ENCODE measurements at places on chromosomes 5 and 9.

- DNase-seq, result no peak
Measured at GRCh38 chr9:38211002-38211401, 142.0 kb upstream of the SHB start.

DNA sequence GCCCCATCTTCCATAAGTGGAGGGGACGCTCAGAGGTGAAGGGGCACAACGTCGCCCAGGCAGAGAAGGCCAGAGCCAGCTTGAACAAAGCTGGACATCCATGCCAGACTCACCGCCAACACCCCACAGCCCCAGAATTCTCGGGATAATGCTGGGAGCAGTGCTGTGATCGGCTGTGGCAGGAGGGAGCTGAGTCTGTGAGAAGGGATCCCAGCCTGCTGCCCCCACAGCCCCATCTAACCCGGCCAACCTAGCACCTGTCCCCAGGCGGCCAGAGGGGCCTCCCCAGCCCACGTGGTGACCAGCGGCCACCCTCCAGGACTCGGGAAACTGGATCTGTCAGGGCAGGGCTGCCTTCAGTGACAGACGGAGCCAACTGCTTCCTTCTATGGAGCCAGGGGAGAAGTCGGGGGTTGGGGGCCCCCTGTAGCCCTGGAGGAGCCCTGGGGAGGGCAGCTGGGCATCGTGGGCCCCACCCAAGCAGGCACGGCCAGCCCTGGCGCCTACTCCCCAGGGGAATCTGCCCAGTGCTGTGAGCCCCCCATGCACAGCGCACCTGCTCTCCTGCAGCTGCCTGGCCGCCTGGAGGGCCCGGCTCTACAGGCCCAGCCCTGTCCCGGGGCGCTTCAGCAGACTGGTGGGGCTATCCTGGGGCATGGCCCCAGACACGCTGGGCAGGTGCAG, 6.0 kb downstream of the BRD3 start:
- DNase-seq, result no peak

- no peak for DNase-seq
Measured at GRCh38 chr9:124174433-124174832, 83.3 kb upstream of the NEK6 start.

DNA sequence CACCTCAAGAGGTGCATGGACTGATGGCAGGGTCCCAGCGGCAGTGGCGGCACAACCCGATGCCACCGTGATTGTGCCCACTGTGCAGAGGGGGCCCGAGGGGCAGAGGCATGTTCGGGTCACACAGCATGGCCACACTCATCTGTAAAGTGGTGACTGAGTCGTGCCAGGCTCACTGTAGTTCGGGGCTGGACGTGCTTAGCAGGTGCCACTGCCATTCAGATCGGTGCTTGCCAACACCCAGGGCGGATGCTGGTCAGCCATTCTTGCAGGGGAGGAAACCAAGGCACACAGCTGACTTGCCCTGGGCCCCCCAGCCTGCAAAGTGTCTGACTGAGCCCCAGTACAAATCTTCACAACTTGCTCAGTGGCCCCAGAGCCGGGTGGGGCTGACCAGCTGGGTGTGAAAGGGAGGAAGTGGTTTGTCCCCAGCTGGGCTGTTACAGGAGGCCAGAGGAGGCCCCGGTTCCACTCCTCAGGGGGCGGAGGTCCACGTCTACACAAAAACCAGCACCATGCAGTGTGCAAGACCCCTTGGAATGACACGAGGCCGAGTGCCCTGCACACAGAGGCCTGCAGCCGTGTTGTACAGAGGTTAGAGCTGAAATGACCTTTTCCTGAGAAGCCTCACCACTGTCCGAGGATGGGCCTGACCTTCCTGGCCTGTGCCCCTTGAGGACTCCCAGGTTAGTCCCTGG, 17.9 kb downstream of the FGD3 start:
- no peak for DNase-seq

DNA sequence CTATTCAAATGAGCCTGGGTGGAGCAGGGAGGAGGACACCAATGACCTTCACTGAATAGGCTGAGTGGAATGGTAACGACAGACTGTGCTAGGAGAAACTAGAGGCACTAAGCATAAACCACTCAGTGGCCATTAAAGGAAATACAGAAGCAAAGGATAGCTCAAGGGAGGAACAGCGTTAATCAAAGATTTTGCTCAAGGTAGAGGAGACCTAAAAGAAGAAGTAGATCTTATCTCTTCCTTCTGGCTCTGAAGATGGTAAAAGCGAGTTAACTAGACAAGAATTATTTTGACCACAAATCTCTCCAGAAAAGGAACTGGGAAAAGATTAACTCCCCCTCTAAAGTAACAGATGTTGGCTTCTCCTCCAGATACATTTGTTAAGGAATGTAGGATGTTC, 299.6 kb downstream of the EPB41L4A start:
- DNase-seq, result no peak

DNA sequence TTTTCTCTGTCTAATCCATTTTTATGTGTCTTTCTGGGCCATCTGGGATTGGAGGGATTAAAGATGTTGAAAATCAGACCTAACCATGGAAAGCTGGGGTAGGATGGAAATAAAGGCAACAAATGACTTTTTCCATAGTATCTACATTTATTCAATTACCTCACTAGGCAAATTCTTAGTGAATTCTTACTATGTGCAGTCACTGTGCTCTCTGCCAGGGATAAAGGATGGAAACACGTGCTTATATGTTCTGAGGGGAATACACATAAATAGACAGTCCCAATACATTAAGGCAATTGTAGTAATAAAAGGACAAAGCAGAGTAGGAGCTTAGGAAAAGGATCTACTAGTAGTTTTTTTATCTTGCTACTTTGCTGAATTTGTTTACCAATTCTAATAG, 214.2 kb downstream of the PRR16 start:
- no peak for DNase-seq

DNA sequence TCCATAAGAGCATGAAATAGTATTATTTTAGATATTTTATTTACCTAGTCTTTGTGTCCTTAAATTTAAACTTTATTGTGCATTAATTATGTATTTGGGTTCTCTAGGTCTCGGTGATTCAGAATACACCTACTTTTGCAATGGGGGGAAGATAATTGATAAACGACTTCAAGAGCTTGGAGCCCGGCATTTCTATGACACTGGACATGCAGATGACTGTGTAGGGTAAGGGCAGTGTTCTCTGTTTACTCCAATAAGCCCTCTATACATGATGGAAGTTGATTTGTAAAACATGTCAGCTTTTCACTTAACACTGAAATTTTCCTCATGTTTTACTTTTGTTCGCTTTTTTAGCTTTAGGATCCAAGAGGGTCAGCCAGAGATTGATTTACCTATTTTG, 6.2 kb downstream of the MTRR start:
- DNase-seq, result no peak

GRCh38 chr9:35338086-35338485, 151.8 kb upstream of the RUSC2 start:
- DNase-seq, result no peak

DNA sequence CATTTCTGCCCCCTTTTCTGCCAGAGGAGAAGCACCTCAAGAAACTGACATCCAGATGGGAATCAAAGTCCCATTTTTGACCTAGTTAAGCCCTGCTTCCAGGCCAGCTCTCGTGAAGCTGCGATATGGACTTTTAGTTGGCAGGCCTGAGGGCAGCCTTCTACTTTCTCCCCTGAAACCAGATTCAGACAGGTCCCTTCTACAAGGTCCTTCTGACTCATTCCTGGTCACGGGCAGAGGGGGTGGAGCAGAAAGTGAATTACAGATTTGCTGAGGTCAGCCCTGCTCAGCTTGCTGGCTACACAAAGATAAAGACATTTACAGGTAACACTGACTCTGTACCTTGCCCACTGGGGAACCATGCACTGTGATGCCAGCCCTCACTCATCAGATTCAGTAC, 52.8 kb upstream of the TUT7 start:
- no peak for DNase-seq

- DNase-seq, result no peak
Measured at GRCh38 chr9:136170006-136170901, 34.7 kb downstream of the LHX3 start.

- no peak for DNase-seq
Measured at GRCh38 chr5:176320577-176320976, 41.0 kb downstream of the KIAA1191 start.

- DNase-seq, result no peak
Measured at GRCh38 chr9:81416476-81417298, 272.7 kb downstream of the TLE1 start.

DNA sequence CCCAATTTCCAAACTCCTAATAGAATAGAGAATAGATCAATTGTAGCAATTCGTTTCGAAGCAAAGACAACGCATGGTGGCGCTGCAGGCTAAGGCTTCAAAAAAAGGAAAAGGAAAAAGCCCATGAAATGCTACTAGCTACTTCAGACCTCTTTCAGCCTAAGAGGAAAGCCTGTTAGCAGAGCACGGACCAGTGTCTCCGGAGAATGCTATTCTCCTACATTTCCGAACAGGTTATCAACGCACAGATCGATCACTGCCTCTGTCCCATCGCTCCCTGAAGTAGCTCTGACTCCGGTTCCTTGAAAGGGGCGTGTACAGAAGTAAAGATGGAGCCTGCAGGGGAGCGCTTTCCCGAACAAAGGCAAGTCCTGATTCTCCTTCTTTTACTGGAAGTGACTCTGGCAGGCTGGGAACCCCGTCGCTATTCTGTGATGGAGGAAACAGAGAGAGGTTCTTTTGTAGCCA, at the start of gene PCDHB15:
PCDHB15 (plus strand) TSS at position 146 of the 468 bp plus-strand sequence; CDS start at position 330, 184 bp downstream.
- no peak for DNase-seq

GRCh38 chr9:127921557-127922120, 4.8 kb upstream of the ST6GALNAC4 start:
- peak; percentile 68 for DNase-seq

DNA sequence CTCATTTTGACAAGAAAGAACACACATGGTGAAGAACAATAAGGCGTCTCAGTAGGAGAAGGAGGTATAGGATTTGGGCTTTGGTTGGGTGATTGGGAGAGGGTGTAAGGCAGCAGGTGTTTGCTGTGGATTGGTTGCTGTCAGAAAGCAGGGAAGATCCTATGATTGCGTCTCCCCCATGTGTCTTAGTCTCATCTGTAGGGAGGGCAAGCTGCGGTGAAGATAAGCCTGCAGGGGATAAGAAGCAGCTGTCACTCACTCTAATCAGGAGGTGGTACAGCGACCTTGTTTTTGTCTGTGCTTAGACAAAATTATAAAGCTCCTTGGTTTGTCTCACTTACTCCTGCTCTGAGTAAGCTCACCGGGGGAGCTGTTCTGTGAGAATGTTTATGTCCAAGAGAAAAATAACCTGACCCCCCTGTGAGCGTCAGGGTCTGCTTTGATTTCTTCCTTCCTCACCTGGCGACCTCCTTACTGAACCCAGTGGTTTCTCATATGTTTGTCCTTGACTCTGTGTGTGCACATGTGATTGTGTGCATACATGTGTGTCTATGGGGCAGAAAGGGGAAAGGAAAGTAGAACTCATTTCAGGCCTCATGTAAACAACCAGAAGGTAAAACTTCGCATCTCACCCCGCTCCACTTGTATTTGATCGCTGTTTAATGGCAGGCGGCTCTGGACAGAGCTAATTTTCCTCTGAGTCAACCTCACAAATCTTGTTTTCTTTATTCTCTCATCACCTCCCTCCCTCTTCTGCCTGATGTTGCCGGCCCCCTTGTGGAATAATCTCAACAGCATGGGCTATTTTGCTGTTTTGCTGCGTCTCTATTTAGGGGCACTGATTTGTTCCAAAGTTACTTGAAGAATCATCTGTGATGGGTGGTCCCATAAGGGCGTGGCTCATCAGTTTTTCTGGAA, 105.6 kb downstream of the TENT4A start:
- no peak for DNase-seq

GRCh38 chr5:119473241-119473640, 20.9 kb downstream of the HSD17B4 start:
- no peak for DNase-seq

- DNase-seq, result no peak
Measured at GRCh38 chr9:12882430-12882829, 107.6 kb downstream of the LURAP1L start.

GRCh38 chr9:107588393-107588792, 98.8 kb upstream of the KLF4 start:
- no peak for DNase-seq

- no peak for DNase-seq
Measured at GRCh38 chr9:107737987-107738743, 248.6 kb upstream of the KLF4 start.

DNA sequence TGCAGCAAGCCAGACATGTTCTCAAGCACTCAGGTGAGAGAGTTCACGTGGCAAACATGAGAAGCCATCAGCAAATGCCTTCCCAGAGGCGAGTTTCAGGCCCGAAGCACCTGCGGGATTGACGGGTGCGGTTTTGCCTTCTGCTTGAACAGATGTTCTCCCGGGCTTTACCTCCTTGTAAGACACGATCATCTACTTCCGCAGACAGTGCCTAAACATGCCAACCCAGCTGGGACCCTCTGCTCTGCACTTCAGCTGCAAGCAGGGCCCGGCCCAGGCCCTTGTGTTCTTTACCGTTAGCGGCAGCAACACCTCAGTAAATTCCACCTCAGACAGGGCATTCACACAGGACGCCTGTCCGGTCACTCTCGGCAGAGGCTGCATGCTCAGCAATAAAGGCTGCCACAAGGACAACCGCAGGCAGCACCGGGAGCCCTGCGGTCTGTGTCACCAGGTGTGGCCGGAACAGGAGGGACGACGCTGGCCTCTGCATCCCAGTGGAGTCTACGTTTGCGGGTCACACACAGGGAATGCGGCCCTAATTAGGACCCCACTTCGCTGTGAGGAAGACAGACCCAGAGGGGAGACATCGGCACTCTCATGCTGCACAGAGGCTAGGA, 139.6 kb downstream of the ROR2 start:
- no peak for DNase-seq

DNA sequence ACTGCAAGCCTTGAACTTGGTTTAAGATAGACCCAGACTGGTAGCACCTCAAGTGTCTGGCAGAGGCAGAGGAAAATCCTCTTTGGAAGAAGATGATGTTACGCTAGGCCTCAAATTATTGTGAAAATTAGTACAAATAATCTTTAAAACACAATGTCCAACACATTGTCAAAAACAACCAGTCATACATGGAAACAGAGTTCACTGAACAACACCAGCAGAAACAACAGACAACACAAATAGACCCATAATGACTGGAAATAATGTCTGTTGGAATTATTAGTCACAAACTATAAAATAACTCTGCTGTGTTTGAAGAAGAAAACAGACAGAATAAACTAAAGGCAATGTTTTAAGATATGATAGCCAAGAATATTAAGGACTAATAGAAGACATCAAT, 15.4 kb upstream of the ZNF366 start:
- DNase-seq, result no peak

DNA sequence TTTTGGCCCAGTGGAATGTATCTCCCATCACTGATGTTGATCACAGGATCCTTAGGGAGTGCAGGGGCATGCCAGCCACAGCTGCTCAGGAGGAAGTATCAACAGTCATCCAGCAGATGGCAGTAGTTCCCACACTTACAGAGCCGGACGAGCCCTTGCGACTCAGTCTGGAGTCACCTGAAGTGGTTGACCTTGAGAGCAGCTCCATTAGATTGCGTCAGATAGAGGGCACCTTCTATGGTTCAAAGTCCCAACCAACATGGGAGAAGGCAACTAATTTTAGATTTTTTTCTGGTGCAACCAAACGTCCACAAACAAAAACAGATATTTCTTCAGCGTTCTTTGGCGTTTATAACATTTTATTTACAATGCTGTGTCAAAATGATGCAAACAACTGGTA, 124.5 kb downstream of the EGFLAM start:
- no peak for DNase-seq

Measured in activated CD4-positive, CD25-positive, alpha-beta regulatory T cell treated with anti-CD3 and anti-CD28 coated beads, Interleukin-2, amount 50 U/mL, for 16 hours (primary cell).